Neuronal stem cell (in vitro differentiated cells): ENCODE measurements at places on chromosomes 4 and X.

DNA sequence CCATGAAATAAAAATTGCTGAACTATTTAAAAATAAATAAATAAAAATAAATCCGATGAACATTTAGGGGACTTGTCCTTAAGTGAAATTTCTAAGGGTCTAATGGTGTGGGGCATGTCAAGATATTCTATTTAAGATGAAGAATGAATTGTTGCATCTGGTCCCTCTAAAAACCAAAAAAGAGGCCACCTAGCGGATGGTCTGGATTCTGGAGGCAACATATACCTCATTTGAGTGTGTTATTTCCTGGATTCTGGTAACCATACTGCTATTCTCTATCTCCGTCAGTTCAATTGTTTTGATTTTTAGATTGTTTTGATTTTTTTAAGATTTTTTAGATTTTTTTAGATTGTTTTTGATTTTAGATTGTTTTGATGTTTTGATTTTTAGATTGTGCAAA is 28.3 kb downstream of the AGTR2 start:
- no peak for DNase-seq

DNA sequence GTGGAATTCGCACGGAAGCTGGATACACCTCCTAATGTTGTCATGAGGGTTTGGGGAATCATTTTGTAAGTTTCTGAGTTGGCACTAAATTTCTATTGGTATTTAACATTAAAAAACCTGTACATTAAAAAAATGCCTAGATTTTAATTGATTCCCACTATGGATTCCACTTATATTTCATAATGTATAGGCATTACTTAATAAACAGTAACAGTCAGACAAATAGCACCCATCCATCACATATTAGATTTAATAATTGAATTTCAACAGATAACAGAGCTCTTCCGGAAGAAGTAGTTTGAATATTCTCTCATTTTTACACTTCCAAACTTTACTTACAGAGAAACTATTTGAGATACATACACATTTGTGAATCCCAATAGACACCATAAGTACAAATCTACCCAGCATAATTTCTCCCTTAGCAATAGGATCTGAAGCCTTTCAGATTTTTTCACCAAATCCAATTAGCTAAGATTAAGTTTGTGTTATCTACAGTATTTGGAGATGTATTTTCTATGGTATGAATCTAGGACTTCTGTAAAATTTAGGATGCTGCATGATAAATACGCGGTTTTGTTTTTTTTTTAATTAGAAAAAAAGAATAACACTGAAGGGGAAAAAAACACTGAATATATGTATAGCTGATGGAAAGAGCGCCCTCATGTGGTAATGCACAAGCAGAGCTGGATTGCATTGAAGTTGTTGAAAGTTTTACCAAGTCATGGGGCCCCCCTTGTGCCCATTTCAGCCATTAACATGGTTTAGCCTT is 12.2 kb upstream of the ODAM start:
- peak; percentile 63 for DNase-seq

DNA sequence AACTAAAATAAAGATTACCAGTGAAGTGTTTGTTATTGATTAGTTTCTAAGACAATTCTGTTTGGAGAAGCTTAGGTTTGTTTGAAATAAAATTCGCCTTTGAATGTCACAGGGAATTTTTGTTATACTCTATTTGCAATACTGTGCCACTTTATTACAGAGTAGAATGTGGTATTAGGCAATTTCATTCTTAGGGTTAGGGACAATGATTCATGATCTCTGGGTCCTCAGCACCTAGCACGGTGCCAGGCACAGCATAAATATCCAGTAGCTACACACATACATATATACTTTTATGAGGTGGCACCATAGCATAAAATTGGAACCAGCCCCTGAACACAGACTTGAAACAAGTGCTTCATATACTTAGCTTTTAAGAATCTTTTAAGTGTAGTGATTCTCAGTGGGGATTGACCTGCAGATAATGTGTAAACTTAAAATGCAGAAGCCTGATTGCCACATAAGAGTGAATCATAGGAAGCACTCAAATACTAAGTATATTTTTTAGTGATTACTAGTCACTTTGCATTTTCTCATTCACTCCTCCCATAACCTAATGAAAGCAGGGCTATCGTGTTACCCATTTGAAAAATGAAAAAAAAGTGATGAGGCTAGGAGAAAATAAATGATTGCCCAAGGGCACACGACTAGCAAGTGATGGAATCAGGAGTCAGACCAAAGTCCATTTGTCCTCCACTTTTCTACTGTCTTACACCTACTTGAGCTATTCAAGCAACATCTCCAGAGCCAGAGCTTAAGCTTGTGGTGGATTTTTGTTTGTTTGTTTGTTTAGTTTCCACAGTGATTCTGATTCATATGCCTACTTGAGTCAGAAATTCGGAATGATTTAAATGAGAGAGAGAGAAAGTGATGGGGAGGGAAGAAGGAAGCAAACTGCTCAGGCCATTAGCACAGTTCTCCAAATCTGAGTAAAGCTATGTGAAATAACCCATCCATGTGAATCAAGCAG is 366.0 kb upstream of the FGF13 start:
- DNase-seq, result no peak

DNA sequence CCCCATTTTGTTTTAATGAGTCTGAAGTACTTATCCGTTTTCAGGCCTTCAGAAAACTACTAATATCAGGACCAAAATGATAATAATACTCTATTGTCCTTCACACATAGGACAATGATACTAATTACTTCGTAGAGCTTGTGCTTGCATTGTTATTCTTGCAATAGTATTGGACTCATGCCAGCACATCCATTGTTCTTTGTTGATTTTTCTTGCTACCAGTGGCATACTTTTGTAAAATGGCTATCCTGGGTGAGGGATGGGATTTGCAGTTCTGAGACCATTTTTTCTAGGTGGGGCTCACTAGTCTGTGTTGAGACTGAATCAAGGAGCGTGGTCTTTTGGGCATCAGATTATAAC is 195.3 kb downstream of the MAML3 start:
- no peak for DNase-seq

- DNase-seq, result no peak
These were observed 26.7 kb upstream of the TADA2B start for GRCh38 chr4:7016512-7016911.

DNA sequence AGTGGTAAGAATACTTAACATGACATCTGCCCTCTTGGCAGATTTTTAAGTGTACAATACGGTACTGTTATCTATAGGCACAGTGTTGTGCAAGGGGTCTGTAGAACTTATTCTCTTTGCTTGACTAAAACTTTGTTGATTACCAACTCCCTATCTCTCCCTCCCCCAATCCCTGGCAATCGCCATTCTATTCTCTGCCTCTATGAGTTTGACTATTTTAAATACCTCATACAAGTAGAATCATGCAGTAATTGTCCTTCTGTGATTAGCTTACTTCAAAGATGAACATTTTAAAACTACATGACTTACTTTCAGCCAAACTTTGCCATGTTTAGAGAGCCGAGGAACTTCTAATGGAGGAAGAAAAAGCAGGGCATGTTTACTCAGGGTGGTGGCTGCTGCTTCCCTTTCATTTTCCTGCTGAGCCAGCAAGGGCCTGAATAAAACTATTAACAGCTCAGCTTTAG is 62.4 kb downstream of the APOO start:
- no peak for DNase-seq

- no peak for DNase-seq
These were observed 270.2 kb downstream of the TLL1 start for GRCh38 chr4:166143227-166143626.

DNA sequence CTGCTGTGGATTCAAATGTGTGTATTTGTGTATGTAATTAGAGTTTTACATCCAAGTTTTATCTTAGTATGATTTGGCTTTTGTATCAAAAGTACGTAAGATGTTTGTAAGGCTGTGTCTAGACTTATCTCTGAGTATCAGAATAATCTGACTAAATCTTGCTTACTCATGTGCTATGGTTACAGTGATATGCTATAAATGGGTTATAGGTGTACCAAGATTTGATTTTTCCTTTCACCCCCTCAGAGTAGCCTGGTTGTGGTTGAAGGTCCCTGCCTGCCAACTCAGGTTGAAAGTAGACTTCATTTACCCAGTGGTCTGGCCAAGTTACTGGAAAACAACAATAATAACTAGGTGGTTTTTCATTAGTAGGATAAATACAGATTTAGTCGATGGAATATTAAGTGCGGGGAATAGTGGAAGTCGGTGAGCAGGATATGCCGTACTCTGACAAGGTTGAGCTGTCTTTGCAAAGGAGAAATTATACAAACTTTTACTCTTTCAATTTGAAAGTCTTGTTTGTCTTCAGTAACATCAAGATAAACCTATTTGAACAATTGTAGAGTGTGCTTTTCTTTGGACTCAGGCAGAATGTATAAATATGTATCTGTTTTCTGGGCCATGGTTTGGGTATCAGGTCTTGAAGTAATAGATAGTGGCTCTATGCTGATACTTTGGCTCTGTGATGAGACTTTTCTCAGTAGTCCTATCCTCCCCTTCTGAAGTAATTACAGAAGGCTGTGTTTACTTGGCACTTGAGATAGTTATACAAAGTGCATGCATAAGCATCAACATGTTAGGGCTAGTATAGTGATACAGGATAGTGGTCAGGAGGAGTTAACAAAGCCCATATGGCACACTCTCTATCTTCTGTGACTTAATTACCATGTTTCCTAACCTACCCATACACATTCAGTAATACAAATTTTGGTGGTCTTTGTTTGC is 23.7 kb downstream of the BMP2K start:
- no peak for DNase-seq

GRCh38 chrX:137040113-137040794 is 6.5 kb upstream of the GPR101 start:
- DNase-seq, result no peak

DNA sequence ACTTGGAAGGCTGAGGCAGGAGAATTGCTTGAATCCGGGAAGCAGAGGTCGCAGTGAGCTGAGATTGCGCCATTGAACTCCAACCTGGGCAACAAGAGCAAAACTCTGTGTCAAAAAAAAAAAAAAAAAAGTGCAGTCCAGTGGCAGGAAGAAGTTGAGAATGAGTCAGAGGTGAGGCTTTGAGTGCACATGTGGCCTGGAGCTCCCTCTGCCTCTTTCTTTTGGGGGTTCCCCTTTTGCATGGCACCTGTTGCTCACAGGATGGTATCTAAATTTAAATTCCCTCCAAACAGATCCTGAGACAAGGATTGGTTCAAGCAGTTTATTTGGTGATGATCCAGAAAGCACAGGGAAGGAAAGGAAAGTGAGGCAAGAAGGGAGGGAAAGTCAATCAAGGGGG is 151.4 kb upstream of the STX18 start:
- no peak for DNase-seq

GRCh38 chr4:40221744-40222143 is 24.9 kb downstream of the RHOH start:
- no peak for DNase-seq

- no peak for DNase-seq
These were observed 337.8 kb upstream of the NOCT start for GRCh38 chr4:138677748-138678147.

DNA sequence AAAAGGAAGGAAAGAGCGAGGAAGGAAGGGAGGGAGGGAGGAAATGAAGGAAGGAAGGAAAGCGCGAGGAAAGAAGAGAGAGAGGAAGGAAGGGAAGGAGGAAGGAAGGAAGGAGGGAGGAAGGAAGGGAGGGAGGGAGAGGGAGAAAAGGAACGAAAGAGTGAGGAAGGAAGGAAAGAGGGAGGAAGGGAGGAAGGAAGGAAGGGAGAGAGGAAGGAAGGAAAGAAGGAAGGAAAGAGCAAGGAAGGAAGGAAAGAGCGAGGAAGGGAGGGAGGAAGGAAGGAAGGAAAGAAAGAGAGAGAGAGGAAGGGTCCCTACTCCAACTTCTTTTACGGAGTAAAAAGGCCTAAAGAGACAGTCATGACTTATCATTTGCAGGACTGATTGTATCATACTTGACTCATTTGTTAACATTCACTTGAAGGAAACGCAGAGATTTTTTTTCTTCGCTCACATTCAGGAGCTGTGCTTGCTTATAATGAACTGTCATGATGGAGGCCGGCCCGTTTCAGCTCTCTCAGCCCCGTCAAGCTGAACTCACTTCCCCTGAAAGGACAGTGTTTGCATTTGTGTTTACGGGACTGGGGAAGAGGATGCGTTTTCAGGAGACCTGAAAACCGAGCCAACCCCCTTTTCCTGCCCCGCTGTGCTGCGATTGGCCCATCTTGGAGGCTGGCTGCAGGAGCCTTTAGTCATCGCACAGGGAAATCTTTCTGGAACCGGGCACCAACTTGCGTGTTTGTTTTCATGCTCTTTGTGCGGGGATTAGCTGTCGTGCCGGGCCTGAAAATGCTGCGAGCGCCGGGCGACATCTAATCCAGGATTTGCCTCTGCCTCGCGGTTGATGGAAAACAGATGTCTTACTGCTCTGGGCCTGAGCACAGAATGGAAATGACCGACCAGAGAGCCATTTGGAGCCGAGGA is 17.8 kb downstream of the TRIM2 start:
- DNase-seq, result peak; percentile 80

GRCh38 chr4:147578051-147578476 is 39.1 kb upstream of the TMEM184C start:
- DNase-seq, result no peak

- DNase-seq, result peak; percentile 42
These were observed 115.2 kb upstream of the LNX1 start for GRCh38 chr4:53706422-53707032.

DNA sequence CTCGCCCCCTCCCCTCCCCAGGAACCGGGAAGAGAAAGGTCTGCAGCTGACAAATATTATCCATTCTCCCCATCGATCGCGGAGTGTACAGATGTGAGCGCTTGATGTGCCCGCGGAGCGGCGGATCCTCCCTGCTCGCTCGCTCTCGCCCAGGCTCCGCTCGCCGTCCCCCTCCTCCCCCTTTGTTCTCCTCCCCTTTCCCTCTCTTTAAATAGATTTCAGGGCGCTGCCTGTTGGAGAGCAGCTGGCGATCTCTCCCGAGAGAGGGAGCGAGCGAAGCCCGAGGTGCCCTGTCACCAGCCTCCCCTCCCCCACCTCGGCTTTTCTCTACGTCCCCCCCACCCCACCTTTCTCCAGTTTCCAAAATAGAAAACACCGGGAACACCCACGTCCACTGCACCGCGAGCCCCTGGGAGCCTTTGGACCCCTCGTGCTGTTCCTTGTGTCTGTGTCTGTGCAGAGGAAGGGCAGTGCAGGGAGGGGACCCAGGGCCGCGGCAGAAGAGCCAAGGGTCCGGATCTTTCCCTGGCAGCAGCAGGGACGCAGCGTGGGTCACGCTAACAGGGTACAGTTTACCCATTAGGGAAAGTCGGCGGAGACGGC is 56.6 kb upstream of the BCOR start:
- DNase-seq, result no peak

GRCh38 chrX:18426004-18426320 is 554 bp downstream of the CDKL5 start:
- DNase-seq, result no peak

DNA sequence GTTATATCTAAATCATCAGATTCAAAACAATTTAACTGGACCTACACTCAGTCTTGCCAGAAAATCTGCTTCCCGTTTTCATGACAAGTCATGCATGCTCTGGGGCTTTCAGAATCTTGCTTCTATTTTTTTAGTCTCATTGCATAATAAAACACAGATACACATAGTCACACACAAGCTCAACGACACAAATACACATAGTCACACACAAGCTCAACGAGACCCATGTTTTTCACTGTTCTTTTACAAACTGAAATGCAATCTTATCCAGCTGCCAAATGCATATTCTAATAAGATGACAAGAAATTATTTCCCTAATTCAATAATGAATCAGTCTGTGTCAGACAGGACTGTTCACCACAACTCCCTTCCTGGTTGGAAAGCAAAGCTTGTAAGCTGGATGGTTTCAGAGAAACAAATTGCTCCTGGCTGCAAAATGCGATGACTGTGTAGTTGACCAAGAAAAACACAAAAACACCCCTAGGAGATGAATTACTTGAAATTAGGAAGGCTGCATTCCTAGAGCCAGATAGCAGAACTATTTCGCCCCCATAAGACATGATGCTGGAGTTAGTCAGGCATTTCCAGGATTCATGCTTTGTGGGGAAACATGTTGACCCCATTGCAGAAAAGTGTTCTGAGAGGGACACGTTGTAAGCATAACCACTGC is 208.7 kb downstream of the CHIC2 start:
- DNase-seq, result no peak
